ENCODE measurements at places on chromosomes 2 and 18.

- DNase-seq, result no peak
Measured at GRCh38 chr2:108907822-108908712, 81.0 kb downstream of the EDAR start.

GRCh38 chr2:151508519-151508918, 98.8 kb downstream of the RIF1 start:
- no peak for DNase-seq

DNA sequence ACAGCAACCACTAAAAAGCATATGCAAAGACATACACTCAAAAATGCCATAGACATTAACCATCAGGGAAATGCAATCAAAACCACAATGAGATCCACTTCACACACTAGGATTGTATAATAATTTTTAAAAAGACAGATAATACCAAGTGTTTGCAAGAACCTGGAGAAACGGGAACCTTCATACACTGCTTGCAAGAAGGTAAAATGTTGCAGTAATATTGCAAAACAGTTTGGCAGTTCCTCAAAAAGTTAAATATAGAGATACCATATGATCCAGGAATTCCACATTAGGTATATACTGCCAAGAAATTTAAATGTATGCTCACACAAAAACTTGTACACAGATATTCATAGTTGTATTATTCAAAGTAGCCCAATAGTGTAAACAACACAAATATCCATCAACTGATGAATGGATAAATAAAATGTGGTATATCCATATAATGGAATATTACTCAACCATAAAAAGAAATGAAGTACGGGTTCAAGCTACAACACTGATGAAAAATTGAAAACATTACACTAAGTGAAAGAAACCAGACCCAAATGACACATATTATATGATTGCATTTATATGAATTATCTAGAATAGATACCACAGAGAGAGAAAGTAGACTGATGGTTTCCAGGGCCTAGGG, 14.7 kb upstream of the CHMP3 start:
- no peak for DNase-seq

GRCh38 chr2:204530464-204530805, 14.8 kb upstream of the PARD3B start:
- DNase-seq, result no peak

GRCh38 chr18:30658306-30658705, 384.2 kb downstream of the DSC3 start:
- no peak for DNase-seq

GRCh38 chr2:149885946-149886345, 298.4 kb upstream of the MMADHC start:
- no peak for DNase-seq

- no peak for DNase-seq
Measured at GRCh38 chr2:40341198-40341597, 110.7 kb downstream of the SLC8A1 start.

DNA sequence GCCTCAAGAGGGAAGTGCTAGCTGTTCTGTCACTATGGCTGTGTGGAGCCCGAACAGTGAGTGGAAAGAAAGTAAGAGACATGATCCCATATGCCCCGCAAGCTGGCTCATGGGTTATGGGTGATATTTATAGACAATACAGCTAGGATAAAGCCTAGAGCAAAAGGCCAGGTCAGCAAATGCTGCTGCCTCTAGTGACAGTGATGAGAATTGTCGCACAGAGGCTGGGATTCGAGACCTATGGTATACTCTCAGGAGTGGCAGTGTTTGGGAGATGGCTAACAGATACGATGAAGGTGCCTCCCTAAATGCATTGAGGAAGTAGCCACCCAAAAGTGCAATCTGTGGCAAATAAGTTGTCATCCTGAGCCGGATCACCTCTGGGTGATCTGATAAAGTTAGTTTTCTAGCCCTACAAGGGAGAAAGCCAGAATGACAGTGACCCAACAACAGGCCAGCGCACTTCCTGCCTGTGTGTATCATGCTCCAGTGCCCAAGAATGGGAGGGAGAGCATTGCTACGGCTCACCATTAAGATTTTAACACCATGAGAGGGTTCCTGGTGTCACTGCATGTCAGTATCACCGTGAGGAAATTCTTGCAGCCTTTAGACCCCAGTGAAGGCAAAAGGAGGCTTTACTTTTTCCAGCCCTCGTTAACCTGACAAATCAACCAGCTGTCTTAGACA, 92.2 kb upstream of the TGFA start:
- DNase-seq, result no peak

GRCh38 chr2:241857041-241857541, 1.6 kb downstream of the PDCD1 start:
- no peak for DNase-seq

DNA sequence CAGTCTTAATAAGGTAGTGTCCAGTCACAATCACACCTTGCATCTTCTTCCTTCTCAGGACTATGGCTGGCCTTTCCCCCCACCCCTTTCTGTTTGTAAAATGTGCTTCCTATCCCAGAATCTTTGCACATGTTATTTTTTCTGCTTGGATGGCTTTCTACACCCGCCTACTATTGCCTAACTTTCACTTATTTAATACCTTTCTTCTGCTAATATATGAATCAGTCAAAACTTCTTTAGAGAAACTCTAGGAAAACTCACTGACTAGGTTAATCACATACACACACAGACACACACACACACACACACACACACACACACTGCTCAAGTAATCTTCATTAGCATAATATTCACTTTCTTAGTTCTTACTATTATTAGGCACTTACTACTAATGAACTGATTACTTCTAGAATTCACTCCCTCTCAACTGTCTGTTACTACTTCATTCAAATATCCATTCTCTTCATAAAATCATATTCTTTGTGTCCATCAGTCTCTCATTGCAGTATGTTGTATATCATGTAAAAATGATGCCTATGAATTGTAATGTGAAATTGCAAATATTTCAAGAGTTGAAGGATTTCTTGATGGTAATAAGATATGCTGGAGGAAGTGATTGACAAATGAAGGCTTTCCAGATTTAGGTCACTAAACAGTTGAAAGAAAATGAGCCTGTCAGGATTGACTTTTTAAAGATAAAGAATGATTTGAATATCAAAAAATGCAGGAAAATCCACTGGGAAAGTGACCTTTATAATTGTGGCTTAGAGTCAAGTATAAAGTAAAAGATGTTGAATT, 51.2 kb downstream of the CLIP4 start:
- no peak for DNase-seq

- DNase-seq, result no peak
Measured at GRCh38 chr2:467543-467891, 179.6 kb upstream of the ALKAL2 start.

- no peak for DNase-seq
Measured at GRCh38 chr18:49667462-49667861, 105.6 kb downstream of the LIPG start.

DNA sequence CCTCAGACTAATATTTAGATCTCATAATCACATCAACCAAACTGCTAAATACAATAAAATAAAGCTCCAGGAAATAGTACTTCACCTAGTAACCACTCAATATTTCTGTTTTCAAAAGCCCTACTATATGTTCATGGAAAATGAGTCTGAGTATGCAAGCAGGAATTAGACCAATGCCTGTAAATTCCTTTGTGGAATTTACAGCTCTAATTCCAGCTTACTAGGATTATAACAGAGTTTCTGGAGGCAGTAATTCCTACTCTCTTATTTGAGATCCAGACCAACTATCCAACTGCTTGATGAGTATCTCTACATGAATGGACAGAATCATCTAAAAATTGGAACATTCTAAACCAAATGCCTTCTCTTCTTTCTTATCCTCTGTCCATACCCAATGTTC, 11.6 kb downstream of the CDKL4 start:
- DNase-seq, result no peak

DNA sequence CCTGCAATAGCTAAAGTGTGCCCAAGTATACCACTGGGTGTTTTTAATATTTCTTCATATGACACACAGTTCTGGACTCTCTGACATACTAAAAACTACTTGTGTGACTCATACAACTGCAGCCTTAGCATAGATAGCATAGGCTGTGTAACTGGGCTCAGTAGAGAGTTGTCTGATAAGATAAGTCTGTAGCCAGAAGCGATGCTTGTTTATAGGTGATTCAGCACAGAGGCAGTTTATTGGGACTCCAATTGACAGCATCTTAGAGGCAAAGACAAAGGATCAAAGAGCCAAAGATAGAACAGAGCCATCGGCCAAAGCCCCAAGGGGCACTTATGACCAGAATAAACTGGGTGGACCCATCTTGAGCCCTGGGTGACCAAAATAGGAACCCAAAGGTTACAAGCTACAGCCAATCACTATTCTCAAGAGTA, 42.3 kb downstream of the AAK1 start:
- no peak for DNase-seq

DNA sequence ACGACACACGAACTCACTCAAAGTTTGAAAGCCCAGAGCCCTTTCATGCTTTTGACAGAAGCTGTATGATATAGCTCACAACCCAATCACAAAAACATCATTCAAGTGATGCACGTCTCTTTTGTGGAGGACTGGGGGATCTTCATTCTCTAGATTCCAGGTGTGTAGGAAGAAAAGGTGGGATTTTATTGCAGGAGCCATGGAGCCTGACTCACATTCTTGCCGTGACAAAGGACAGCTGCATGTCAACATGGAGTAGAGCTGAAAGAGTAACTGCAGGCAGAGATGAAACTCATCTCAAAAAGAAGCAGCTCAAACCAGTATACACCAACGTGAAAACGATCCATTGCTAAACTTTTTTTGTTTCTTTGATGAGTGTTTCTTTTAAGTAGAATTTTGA, 50.9 kb upstream of the PDE1A start:
- no peak for DNase-seq

DNA sequence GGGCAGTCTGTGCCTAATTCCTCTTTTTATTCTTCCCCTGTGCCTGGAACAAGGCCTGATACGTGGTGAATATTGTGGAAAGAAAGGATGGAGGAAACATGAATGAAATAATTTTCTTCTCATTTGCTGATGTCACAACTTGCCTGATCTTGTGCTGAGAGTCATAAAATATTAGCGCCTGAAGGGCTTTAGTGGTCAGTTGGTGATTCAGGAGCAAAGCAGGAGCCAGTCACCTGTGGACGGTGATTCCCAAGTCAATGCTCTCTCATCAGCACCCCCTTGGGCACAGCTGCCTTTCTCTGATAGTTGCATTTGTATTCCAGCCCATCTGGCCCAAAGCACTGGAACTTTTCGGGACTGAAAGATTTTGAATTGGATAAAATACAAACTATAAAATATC, 502.6 kb upstream of the RAB12 start:
- DNase-seq, result no peak

DNA sequence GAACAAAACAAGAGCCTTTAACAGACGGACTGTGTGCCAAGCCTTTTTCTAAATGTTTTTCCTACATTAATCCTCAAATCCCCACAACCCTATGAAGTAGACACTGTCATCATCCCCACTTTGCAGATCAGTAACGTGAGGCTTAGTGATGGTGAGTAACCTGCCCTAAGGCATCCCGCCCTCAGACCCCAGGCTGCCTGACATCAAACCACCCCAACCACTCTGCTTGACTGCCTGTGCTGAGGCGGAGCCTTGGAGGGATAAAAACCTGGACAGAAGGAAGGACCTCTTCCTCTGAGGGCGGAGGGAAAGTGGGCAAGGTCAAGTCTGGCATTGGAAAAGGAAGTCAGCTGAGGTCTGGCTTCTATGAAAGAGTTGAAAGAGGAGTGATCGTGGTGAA, 104.6 kb downstream of the SP3 start:
- no peak for DNase-seq

DNA sequence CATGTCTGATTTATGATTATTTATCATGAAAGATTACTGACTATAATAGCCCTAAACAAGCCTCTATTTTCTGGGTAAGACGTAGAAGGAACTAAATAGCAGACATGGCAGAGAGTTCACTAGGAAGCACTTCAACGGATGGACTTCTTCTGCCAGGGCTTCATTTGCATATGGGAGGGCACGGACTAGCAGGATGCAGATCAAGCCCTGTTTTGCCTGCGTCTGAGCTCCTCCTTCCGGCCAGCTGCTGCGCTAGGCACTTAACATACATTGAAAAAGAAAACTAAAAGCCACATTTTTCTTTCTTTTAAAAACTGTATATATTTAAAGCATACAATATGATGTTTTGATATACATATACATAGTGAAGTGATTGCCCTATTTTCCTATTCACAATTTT, 340.0 kb upstream of the MEX3C start:
- DNase-seq, result no peak

GRCh38 chr2:102753563-102754159, 8.2 kb upstream of the TMEM182 start:
- DNase-seq, result no peak

GRCh38 chr2:173417341-173417740, 62.7 kb downstream of the CDCA7 start:
- no peak for DNase-seq

DNA sequence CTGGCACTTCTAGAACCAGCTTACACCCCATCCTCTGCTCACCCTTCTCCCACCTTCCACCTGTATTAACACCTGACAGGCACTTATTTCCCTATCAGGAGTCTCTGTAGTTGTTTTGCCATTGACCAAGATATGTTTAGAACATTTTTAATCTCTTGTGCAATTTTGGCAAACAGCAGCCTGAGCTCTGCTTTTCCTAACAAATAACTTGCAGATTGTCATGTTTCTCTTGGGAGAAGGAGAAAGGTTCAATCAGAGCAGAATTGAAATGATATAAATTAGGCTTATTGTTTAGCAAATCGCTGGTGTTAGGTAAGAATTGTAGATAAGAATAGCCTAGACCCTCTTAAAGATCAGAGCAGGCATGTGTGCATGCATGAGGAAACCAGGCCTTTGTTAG, 225.5 kb downstream of the PARD3B start:
- no peak for DNase-seq

DNA sequence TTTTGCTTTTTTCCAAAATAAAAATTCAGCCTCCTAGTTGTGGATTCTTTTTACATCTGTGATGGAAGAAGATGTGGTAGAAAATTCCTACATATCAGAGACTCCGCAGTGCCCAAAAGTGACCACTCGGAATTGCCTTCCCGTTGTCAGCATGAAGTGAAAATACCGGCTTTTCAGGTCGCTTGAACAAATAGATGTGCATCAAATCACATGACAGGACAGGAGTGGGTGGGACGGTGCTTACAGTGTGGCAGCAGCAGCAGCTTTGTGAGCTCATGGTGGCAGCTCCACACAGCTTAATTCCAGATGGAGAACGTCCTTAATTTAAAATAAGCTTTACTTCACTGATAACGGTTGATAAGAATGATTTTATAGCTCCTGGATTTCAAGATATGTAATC, 20.3 kb downstream of the SALL3 start:
- no peak for DNase-seq

DNA sequence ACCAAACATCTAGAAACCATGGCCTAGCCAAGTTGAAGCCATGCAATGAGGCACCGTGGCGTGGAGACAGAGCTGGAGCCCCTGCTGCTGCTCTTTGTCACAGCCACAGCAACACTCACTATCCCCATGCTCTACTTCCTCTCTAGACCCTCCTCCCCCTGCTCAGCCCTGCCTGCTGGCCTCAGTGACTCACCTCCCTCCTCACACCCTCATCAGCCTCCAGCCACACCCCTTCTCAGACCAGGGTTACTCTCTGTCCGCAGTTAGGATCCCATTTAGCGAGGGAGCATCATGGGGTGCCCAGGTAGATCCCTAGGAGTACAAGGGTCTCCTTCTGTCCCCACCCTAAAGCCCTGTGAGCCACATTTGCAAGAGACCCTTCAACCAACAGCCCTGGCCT, 25.4 kb upstream of the SOX11 start:
- DNase-seq, result no peak

Data from hindlimb muscle (tissue), 1 donor.